ENCODE measurements at places on chromosomes 1 and 21.

GRCh38 chr1:245056913-245057312, 97.9 kb upstream of the KIF26B start:
- DNase-seq, result no peak

- no peak for DNase-seq
These were observed 138.2 kb downstream of the ZNF326 start for GRCh38 chr1:90133133-90133532.

DNA sequence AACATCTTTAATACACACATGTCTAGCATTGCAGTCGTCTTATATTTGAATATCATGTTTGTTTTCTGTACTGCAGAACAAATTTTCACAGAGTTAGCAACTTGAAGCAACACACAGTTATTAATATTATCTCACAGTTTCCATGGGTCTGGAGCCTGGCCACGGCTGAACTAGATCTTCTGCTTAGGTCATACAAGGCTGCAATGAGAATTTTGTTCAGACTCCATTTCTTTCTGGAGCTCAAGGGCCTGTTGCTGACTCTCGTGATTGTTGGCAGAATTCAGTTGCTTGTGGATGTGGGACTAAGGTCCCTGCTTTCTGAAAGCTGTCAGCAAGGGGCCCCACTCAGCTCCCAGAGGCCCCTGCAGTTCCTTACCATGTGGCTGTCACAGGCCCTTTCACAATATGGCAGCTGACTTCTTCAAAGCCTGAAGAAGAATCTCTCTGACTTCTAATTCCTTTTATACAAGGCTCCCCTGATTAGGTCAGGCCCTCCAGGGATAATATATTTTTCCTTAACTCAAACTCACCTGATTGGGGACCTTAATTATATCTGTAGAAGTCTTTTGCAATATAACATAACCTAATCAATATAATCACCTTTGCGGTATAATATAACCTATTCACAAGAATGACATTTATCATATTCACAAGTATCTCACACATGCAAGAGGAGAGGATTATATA, 296.3 kb downstream of the NFIA start:
- DNase-seq, result no peak

GRCh38 chr1:93878501-93878888, 511 bp downstream of the DNTTIP2 start:
- peak; percentile 4 for DNase-seq

DNA sequence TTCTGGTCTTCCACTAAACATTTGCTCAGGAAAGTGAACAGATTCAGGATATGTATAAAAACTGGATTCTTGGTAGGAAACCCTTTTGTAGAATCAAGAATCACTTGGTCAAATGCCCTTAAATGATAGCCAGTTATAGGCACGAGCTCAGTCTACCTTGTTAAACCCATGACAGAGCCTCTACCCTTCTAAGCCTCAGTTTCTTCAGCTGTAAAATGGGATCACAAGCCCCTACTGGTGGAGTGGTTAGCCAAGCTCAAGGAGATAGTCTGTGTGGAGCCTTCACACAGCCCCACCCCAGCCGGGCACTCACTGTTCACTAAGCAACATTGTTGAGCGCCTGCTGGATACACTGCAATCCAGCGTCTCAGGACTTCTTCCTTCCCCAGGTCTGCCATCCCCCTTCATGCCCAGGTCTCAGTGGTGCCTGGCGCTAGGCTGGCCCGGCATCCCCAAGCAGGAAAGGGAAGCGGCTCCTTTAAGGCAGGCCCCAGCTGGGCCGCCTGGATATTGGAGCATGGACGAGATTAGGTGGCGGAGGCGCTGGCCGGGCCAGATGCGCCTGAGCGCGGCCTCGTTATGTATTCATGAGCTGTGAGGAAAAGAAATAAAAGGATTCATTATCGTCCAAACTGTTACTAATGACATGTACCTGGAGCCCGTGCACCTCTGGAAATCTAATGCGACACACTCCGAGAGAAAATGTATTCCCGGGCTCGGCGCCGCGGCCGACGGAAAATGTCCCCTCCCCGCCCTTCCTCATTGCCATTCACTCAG, 75.6 kb downstream of the TAS1R2 start:
- no peak for DNase-seq

DNA sequence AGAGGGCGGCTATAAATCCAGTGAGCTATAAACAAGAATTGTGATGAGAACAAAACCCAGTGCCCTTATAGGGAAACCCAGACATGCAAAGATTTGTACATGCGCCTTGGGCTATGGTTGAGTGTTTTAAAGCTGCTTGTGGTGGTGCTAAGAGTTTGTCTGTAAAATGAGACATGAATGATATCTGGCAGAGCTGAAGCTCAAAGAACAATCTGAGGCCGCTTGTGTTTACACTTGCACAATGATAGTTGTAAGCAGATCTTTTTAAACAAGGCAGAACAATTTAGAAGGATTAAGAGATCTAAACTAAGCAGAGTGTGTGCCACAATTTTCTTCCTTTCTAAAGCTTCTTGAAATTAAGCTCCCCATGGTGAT, 80.4 kb upstream of the ADAMTS5 start:
- DNase-seq, result no peak

Data from hypothalamus (tissue), 51 donors.